Activated CD4-positive, CD25-positive, alpha-beta regulatory T cell (primary cell): ENCODE measurements at places on chromosomes 5 and 9.

- DNase-seq: no peak
These were observed 136.4 kb downstream of the SAXO1 start for GRCh38 chr9:18896531-18897179.

- no peak for DNase-seq
These were observed 66.0 kb upstream of the PTPRD start for GRCh38 chr9:10678790-10679189.

GRCh38 chr9:19156805-19157204 is 29.5 kb upstream of the PLIN2 start:
- no peak for DNase-seq

DNA sequence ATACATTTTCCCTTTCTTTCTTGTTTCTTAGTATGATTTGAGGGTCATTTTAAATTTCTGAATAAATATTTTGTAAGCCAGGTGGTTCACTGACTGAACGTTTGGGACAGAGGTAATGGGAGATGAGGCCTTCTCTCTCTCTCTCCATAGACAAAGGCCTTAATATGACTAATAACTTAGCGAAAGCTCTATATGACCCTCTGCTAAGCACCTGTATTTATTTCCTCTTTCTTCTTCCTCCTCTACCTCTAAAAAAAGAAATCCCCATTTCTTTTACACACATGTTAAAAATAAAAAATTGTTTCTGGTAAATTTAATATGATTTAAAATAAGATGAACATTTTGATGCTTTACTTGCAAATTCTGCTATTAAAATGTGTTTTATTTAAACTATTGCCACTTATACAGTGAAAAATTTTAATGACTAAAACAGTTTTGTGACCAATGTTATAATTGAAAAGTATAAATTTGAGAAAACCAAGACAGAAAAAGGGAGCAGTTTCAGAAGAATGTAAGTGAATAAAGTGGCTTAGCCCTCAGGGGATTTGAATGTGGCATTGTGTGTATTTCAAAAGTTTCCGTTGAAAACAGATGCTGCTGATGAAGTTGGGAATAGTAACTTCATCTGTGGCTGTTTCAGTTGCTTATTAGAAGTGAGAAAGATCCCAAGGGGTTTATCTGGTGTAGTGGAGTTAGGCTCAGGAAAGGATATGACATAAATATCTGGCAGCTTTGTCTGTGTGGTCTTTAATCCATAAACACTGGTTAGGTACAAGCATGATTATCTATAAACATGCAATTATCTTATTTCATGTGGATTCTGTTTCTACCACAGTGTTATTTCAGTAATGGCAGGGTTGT is 128.6 kb upstream of the GRHPR start:
- no peak for DNase-seq

DNA sequence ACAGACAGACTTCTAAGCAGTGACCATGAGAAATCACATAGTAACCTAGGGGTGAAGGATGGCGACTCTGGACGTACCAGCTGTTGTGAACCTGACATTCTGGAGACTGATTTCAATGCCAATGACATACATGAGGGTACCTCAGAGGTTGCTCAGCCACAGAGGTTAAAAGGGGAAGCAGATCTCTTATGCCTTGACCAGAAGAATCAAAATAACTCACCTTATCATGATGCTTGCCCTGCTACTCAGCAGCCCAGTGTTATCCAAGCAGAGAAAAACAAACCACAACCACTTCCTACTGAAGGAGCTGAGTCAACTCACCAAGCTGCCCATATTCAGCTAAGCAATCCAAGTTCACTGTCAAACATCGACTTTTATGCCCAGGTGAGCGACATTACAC is 38.0 kb upstream of the CCDC152 start:
- DNase-seq: no peak

- DNase-seq: no peak
These were observed 23.1 kb upstream of the CFAP157 start for GRCh38 chr9:127683723-127684122.

GRCh38 chr5:138459311-138459933 is 5.9 kb upstream of the EGR1 start:
- DNase-seq: peak; percentile 40

DNA sequence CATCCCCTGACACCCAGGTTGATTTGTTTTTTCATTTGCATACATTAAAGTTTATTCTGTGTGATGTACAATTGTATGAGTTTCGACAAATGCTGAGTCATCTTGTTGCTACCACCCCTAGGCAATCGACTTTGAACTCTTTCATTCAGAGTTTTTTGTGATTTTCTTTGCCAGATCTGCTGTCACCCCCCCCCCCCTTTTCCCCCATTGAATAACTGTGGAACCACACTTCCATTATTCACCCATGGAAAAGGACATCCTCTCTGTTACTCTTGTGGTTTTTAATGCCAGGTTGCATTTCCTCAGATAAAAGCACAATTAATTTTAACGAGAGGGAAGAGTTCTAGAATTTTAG is 13.7 kb upstream of the FAM120AOS start:
- no peak for DNase-seq

DNA sequence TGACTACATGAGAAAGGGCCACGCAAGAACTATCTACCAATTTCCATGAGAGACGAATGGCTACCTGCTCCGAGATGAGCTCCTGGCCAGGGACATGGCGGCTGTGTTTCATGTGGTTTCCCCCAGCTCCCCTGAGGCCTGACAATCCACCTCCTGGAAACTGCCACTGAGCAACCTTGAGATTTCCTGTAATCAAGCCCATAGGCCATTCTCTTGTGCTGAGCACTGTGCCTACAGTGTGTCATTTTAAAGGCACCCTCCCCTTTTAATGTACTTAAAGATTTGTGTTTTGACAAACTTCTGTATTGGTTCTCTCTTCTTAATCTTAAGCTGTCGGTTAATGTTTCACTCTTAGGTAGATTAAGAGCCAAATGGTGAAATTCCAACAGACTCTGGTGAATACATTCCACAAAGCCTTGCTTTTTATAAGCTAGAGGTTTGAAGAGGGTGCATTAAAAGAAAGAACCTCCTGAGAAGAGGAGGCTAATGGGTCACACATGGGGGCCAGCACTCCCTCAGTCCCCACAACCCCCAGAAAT is 72.3 kb downstream of the SECISBP2 start:
- DNase-seq: no peak

DNA sequence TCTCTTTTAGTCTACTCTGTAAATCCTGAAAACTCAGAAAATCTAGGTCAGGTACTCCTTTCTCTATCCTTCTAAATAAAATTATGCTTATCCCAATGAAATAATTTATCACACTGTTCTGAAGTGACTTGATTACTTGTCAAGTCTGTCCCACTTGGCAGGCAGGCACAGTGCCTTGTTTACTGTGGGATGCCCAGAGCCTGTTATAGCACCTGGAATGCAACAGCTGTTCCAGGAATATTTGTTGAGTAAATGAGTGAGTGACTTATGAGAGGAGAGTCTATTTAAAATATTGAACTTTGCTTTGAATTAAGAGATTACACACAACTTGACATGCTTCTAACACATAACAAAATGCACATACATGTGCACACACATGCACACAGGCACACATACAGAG is 130.0 kb downstream of the MPDZ start:
- DNase-seq: no peak

DNA sequence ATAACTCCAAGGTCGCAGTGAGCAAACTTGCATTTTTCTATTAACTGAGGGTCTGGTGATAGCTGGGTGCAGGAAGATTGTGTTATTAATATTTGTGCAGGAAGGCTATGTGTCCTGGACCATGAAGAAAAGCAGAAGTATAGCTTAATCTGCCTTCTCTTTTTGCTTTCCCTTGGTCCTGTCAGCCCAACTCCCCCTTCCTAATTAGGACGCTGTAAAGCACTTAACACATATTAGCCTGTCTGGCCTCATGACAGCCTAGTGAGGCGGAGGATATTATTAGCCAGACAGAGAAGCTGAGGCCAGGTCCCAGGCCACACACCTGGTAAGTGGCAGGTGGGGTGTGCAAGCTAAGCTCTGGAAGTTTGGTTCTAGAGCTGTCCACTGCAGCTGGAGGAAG is 29.5 kb downstream of the SLC46A2 start:
- no peak for DNase-seq

DNA sequence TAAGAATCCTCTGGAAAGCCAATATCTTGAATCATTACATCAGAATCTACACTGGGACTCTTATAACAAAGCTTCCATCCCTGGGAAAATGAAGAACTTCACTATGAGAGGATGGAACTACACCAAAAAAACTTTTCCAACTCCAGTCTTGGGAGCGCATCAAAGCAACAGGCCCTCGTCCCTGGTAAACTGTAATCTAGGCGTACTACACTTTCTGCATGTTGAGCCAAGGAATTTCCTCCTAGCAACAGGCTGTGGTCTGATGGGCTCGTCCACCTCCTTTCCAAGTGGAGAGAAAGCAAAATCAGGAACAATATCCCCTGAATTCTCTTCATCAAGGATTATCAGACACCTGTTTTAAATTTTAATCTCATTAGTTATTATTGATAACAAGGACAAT is 94.1 kb downstream of the NFIB start:
- DNase-seq: no peak

- no peak for DNase-seq
These were observed 145.4 kb upstream of the IER5L start for GRCh38 chr9:129323376-129323998.

DNA sequence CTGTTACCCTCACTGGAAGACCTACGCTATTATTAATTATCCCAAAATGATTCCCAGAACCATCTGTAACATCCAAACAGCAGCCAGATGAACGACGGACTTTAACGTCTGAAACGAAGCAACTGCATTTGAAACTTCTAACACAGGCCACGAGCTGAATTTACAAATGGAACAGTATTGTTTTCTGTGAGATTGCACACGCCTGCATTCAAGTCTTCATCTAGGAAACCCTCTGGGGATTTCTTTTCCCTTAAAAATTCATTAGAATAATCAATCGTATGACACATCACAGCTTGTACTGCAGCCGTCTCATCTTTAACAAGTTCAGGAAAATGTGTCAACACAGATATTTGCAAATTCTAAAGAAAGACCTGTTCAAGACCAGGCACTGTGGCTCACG is 80.2 kb downstream of the MYO10 start:
- DNase-seq: no peak

DNA sequence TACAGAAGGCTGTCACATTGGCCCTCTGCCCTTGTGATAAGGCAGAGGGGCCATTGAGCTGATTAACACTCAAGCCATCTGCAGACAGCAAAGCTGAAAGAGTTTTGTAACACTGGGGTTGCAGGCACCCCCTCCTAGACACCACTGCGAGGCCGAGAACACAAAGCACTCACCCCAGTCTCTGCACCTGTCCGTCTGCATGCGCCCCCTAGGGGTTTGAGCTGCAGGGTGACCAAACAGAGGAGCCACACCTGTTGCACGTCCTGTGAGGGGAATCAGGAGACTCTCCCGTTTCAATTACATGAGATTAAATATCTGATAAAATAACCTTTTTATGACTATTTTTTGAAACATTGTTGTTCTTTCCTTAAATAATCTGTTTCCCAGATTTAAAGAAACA is 1180.4 kb downstream of the CDH9 start:
- DNase-seq: no peak

DNA sequence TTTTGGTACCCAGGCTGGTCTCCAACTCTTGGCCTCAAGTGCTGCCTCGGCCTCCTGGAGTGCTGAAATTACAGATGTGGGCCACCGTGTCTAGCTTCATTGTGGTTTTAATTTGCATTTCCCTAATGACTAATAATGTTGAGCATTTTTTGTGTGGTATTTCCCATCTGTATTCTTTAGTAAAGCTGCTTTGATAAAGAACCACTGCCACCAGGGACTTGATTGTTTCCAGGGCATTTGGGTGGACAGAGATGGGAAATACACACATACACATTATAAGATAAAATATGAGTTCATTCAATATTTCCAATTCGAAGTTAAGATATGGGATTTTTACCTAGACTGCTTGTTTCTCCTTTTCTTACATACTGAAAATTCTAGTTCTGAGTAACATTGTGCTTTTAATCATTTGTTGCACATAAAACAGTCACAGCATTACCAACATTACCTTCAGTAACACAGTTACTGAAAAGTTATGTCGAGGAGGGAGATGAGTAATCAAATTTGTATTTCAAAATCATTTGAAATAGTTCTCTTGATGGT is 28.9 kb downstream of the HABP4 start:
- no peak for DNase-seq

DNA sequence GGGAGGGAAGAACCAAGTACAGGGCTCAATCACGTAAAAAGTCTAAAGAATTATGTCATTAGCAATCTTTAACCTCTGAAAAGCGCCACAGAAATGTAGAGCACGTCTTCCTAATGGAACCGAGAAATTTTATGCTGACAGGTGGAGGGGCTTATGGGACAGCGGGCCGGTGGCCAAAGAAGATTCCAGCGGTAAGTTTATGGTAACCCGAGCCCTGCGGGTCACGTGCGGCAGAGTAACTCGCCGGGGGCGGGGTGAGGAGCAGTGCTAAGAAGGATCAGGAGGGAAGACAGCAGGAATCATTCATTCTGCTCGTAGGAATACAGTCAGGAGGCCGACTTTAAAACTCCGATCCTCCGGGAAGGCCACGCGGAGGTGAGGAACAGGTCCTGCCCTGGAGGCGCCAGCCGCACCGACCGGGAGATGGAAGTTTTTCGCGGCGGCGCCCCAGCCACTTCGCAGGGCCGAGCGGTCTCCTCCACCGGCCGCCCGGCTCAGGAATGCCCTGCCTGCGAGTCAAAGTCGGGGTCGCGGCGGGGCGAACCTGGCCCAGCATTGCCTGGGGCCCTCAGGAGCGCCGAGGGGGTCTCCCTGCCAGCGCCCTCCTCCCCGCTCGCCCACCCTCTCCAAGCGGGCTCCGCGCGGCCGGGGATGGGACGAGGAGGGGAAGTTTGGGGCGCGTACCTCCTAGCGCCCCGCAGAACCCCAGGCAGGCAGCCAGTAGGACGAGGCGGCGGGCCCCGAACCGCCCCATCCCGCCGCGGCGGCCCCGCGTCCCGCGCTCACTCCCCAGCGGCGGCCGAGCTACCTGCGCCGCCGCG is 101.8 kb downstream of the ESM1 start:
- no peak for DNase-seq

- DNase-seq: no peak
These were observed 92.3 kb downstream of the STRBP start for GRCh38 chr9:123175854-123176629.

GRCh38 chr5:74892921-74893320 is 26.7 kb upstream of the FAM169A start:
- DNase-seq: no peak

- DNase-seq: no peak
These were observed 2.3 kb upstream of the OTP start for GRCh38 chr5:77640589-77641396.

DNA sequence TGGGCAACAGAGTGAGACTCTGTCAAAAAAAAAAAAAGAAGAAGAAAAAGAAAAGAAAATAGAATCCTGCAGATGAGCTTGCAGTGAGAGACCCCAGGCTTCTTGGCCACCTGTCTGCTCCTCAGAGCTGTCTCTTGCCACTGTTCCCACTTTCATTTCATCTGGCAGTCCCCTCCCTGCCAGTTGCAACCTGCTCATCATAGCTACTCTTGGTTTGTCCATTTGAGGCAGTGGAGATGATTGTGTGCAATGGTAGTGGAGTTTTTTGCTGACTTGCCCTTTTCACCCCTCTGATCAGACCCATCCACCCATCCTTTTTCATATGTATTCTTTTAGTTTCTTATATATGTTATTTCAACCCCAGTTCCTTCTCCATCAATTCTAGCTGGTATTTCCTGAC is 28.7 kb downstream of the ANKRD33B start:
- DNase-seq: no peak

- DNase-seq: no peak
These were observed 65.8 kb downstream of the SHB start for GRCh38 chr9:38003230-38003629.
